Kidney (tissue), 22 donors: ENCODE measurements at places on chromosomes 4 and X. TPM values are rescaled to one million over a fixed set of nuclear protein-coding genes. Genes with fewer than 3 reads are reported as not detected.

IRS4 gene
- not detected for polyA plus RNA-seq

TENM3 gene
- polyA plus RNA-seq, result 0.58 TPM

MSANTD1 gene
- polyA plus RNA-seq, result not detected

SASH3 gene
- 1.9 TPM for polyA plus RNA-seq

NEIL3 gene
- not detected for polyA plus RNA-seq

DNA sequence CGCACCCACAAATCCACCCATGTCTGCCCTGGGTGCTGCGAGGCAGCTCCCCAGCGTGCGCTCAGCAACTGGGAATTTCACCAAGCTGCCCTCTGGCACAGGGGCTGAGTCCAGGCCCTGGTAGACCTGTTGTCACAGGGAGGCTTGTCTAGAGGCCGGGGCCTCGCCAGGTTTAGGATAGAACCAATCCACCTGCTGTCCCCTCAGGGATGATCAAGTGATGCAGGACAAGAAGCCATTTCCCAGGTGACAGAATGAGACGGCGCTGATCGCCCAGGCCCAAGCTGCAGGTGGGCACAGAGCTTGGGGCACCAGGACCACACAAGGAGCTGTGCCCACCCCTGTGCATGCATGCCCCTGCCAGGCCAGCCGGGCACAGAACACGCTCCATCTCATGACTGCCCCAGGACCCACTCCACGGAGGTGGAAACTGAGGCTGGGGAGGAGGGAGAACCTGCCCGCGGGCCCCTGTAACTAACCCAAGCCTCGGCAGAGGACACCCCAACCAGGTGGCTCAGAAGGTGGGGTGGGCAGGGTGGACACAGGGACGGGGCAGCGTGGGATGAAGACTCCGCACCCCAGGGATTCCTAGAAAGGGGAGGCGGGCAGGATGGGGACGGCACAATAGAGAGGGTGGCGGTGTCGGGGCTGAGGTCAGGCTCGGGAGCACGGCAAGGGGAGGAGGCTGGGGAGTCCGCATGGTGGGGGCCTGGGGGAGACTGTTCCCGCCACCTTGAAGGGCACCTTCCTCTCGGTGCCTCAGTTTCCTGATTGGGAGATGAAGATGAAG, 78.0 kb downstream of the ZFYVE28 start:
- H3K27ac ChIP-seq, result no peak overlapping the region
- no peak overlapping the region for H3K4me3 ChIP-seq
- no peaks in the 10 kb centered on the region for H3K27me3 ChIP-seq
- no peak for DNase-seq
- H3K4me1 ChIP-seq, result no peaks in the 10 kb centered on the region

GRCh38 chr4:727576-727975, 21.9 kb downstream of the PCGF3 start:
- H3K4me3 ChIP-seq, result no peak overlapping the region
- H3K27ac ChIP-seq, result no peak overlapping the region
- peaks cover 4% of the 10 kb centered on the region for H3K36me3 ChIP-seq
- H3K27me3 ChIP-seq, result no peaks in the 10 kb centered on the region
- H3K4me1 ChIP-seq, result peaks cover 12% of the 10 kb centered on the region

DNA sequence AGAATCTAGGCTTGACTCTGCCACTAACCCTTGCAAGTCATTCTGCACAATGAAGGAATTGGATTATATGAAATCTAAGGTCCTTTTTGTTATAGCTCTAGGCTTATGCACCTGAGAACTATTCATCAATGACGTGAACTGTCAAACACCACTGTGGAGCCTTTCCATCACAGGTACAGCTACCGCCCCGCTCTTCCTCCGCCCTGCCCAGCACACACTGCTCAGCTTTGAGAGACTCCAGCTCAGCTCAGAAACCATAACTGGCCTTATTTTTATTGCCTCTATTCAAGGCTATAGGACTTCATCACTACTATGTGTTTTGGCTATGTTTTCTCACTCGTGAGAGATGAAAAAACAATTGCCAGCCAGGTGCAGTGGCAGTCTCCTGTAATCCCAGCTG, 88.2 kb upstream of the RPL34 start:
- H3K27ac ChIP-seq, result no peak overlapping the region
- no peak overlapping the region for H3K4me3 ChIP-seq
- DNase-seq, result no peak
- no peaks in the 10 kb centered on the region for H3K27me3 ChIP-seq
- H3K36me3 ChIP-seq, result no peaks in the 10 kb centered on the region
- H3K4me1 ChIP-seq, result no peaks in the 10 kb centered on the region

DNA sequence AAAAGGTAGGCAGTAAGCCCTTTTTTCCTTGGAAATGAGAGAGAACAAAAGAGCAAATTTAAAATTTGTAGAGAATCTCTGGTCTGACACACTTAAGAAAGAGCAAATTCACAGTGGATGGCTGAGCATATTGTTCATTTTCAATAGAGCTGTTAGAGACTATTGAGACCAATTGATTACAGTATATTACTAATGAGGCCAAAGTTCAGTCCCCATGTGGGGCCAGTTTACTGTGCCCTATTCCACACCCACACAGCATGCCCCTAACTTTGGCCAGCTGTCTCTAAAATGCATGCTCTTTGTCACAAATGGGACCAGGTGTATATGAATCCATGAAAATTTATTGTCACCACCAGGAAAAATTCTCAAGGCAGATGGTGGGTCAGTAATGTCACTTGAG, 470.5 kb downstream of the PCDH7 start:
- no peaks in the 10 kb centered on the region for H3K36me3 ChIP-seq
- H3K27ac ChIP-seq, result no peak overlapping the region
- no peaks in the 10 kb centered on the region for H3K4me1 ChIP-seq
- H3K27me3 ChIP-seq, result no peaks in the 10 kb centered on the region
- H3K4me3 ChIP-seq, result no peak overlapping the region
- no peak for DNase-seq

DNA sequence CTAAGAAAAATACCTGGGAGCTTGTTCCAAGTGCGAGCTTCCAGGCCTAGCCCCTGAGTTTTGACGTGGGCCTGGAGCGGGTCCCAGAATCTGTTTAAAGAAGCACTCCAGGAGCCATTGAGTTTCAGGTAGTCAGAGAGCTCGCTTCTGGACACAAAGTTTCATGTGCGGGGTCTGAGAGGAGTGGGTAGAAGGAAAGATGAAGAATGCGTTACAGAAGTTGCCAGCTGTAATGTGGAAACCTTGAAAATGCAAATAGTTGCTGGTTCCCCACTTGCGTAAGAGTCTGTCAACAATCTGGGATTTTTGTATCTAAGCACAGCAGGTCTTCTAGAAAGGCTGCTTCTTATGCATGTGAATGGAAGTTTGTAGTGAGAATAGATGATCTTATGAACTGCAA, 77.5 kb upstream of the CLCN4 start:
- no peaks in the 10 kb centered on the region for H3K4me1 ChIP-seq
- no peak overlapping the region for H3K4me3 ChIP-seq
- H3K36me3 ChIP-seq, result peaks cover 7% of the 10 kb centered on the region
- no peaks in the 10 kb centered on the region for H3K27me3 ChIP-seq

DNA sequence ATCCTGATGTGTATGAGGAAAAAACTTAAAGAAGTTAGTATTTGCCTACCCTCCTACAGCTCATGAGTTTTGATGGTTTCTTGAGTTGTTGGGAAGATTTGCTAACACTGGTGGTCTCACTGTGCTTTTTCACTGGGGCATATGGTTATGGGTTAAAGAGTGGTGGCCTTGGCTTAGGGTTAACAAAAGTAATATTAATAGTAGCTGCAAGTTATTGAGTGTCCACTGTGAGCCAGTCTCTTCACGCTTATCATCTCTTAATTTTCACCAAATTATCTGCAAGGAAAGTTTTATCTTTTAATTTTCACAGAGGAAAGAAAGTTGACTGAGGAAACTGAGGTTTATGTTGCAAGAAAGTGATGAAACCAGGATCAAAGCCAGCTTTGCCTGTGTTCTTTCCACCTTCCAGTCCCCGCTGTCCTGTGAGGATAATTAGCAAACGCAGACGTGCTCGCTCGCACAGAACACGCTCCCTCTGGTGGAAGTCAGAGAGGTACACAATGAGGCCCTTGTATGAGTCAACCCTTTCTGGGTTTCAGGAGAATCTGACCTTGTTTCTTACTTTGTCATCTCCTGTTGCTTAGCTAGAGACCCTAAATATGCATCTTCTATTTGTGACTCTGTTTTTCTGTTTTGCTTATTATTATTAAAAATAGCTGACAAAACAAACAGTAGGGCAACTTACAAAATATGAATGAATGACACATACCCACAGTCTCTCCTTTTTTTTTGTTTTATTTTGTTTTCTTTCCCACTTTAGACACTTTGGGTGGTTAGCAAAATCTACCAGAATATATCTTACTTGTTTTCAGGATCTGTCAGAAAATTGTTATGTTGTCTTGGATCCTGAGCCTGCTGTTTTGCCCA, 94.3 kb downstream of the DDIT4L start:
- no peak overlapping the region for H3K4me3 ChIP-seq
- H3K4me1 ChIP-seq, result peaks cover 2% of the 10 kb centered on the region
- no peaks in the 10 kb centered on the region for H3K36me3 ChIP-seq

DNA sequence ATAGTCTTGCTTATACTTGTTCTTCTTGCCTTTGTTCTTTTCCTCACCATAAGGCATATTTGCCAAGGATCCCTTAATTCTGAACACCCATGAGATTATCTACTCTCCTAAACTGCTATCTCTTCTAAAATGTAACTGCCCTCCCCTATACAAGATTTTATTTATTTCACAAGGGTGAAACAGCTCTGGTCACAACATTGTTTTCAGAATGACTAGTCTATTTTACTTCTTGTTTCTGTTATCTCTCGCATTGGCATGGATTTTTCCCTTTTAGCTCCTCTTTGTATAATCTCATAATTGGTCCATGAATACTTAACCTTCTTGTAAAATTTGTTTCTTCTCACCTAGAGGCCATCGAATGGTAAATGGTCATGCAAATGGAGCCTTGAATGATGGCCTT, 17.2 kb upstream of the COL25A1 start:
- H3K4me1 ChIP-seq, result no peaks in the 10 kb centered on the region
- no peak for DNase-seq
- H3K27me3 ChIP-seq, result no peaks in the 10 kb centered on the region
- no peaks in the 10 kb centered on the region for H3K36me3 ChIP-seq
- no peak overlapping the region for H3K27ac ChIP-seq

- H3K27ac ChIP-seq, result no peak overlapping the region
- no peaks in the 10 kb centered on the region for H3K4me1 ChIP-seq
- H3K36me3 ChIP-seq, result no peaks in the 10 kb centered on the region
- no peak for DNase-seq
Measured at GRCh38 chr4:174437324-174437723, 85.0 kb downstream of the HPGD start.

DNA sequence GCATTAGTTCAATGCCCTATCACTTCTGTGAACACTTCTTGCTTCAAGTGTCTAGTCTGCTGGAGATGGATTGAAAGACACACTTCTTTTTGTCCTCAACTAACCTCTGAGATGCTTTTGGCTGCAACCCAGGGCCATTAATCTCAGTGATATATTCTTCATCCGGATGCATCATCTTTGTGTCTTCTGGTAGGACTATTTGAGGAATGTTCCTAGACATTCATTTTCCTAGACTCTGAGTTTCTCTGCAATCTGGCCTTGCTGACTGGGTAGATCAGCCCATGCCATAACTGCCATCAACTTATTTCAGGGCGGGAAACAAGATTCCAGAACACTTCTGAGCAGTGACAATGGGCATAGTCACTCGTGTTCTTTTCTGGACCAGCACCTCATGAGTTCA, 329.4 kb downstream of the PDGFC start:
- no peaks in the 10 kb centered on the region for H3K36me3 ChIP-seq
- H3K4me1 ChIP-seq, result no peaks in the 10 kb centered on the region
- H3K27me3 ChIP-seq, result no peaks in the 10 kb centered on the region
- H3K27ac ChIP-seq, result no peak overlapping the region
- no peak overlapping the region for H3K4me3 ChIP-seq

- no peaks in the 10 kb centered on the region for H3K4me1 ChIP-seq
- H3K27ac ChIP-seq, result no peak overlapping the region
- no peaks in the 10 kb centered on the region for H3K36me3 ChIP-seq
- DNase-seq, result peak; percentile 67
Measured at GRCh38 chr4:147707892-147708672, 23.8 kb upstream of the ARHGAP10 start.

GRCh38 chrX:47577424-47577823, 4.8 kb upstream of the TIMP1 start:
- H3K4me1 ChIP-seq, result peaks cover 4% of the 10 kb centered on the region
- H3K36me3 ChIP-seq, result no peaks in the 10 kb centered on the region
- H3K27me3 ChIP-seq, result no peaks in the 10 kb centered on the region
- no peak for DNase-seq
- no peak overlapping the region for H3K4me3 ChIP-seq

DNA sequence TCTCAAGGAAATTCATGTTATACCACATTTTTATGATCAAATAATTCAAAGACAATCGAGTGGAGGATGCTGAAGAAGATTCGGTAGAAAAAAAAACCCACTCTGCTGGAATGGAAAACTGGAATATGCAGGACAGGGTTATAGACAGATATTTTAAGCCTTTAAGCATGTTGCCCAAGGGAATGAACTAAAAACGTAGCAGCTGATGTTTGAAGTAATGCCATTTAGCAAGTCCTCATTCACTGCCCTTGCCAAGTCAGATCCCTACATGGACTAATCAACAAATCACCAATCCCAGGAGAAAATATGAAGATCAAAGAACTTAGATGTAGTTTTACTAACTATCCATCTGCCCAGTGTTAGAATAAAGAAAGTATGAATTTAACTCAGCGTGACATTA, 75.6 kb upstream of the ETNPPL start:
- H3K27ac ChIP-seq, result no peak overlapping the region
- H3K4me3 ChIP-seq, result no peak overlapping the region
- H3K36me3 ChIP-seq, result no peaks in the 10 kb centered on the region
- H3K27me3 ChIP-seq, result no peaks in the 10 kb centered on the region

DNA sequence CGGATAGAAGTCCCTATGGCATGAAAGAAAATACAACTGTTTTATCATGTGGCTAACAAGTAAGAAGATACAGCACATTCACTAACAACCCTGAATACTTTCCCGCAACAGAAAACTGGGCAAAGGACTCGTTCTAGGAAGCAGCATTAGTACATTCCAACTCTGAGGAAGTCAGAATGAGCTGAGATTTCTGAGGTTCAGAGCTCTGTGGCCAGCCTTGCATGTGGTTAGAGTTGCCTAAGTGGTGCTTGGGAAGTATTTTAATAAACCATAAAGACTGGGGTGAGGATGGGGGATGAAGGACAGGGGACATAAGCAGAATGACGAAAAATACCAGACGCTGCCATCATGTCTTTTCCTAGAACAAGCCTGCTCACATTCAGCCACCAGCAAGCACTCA, 82.2 kb downstream of the EFHC2 start:
- no peak overlapping the region for H3K4me3 ChIP-seq
- no peaks in the 10 kb centered on the region for H3K4me1 ChIP-seq
- no peaks in the 10 kb centered on the region for H3K36me3 ChIP-seq
- H3K27ac ChIP-seq, result no peak overlapping the region
- DNase-seq, result no peak

GRCh38 chr4:75180790-75181776, 248.2 kb downstream of the PARM1 start:
- peak overlapping the region; percentile 24 for H3K27ac ChIP-seq
- no peak for DNase-seq
- no peaks in the 10 kb centered on the region for H3K36me3 ChIP-seq
- no peaks in the 10 kb centered on the region for H3K4me1 ChIP-seq
